AG08396 (cell line): ENCODE measurements at places on chromosomes 1 and 21.

- DNase-seq: peak; percentile 59
Measured at GRCh38 chr1:208093754-208094719, 150.1 kb downstream of the PLXNA2 start.

DNA sequence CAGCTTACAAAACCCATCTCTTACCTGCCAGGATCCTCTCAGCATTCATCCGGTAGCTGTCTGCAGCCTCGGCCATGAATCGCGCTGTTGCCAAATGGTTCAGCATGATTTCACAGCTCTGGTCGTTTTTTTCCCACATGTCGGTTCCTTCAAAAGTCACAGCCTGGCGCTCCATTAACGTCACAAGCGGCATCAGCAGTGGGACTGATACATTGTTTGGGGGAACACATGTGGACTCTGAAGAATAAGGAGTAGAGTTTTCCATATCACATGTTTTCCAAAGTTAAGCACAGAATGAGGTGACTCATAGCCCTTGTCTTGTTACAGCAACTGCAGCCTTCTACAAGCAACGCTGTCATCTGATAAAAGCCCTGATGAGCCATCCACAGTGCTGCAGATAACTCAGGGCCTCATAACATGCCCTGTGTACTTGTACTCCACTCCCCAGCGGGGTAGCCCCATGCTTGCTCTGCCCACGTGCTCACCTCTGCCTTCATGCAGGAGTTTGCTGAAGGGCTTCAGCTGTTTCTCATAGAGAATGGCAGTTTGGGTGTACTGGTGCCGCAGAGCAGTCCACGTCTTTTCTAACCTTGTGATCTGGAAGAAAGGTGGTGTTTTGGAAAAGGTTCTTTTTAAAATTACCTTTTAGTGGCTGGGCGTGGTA lies 114.2 kb downstream of the BCAR3 start:
- DNase-seq: peak; percentile 45

GRCh38 chr21:28541371-28542112 lies 451.1 kb downstream of the LTN1 start:
- DNase-seq: no peak

DNA sequence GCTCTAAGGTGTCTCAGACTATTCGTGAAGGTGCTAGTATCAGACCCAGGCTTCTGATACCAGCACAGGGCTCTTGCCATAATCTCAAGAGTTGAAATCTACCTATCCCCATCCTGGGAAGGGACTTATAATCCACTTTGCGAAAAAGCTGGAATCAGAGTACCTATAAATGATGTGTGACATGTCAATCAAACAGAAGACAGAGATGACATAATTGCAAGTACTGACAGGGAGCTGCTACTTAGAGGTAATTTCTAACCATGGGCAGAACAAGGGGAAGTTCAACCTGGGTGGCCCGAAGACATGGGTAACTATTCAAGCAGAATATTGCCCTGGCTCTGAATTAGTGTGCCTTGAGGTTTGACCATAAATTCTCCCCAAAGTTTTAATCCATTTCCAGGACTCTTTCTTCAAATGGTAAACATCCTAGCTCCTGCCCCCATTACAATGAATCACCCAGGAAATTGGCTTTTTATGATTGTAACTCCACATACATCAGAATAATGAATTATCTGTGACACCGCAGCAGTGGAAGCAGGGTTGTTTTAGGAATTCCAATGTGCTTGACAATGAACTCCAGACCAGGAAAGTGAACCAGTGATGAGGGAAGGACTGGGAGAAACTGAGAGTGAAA lies 37.2 kb downstream of the KANK4 start:
- no peak for DNase-seq

GRCh38 chr1:48746906-48747305 lies 29.8 kb downstream of the BEND5 start:
- DNase-seq: no peak

GRCh38 chr21:27477296-27477695 lies 510.4 kb upstream of the ADAMTS5 start:
- DNase-seq: no peak

DNA sequence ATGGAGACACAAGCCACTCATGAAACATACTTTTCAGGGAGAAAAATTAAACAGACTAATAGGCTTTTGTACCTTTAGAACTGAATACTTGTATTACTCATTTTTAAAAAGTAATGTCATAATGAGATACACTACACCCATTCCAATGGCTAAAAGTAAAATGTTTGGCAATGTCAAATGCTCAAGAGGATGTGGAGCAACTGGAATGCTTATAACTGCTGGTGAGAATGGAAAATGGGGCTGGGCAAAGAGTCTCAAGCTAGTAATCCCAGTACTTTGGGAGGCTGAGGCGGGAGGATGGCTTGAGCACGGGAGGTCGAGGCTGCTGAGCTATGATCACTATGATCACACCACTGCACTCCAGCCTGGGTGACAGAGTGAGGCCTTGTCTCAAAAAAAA lies 86.3 kb downstream of the NKAIN1 start:
- no peak for DNase-seq

GRCh38 chr1:119266386-119266785 lies 102.2 kb upstream of the HAO2 start:
- no peak for DNase-seq
